Gastroesophageal sphincter (tissue), 4 donors: ENCODE measurements at places on chromosomes 5 and 9. TPM values are rescaled to one million over a fixed set of nuclear protein-coding genes. Genes with fewer than 3 reads are reported as not detected.

DNA sequence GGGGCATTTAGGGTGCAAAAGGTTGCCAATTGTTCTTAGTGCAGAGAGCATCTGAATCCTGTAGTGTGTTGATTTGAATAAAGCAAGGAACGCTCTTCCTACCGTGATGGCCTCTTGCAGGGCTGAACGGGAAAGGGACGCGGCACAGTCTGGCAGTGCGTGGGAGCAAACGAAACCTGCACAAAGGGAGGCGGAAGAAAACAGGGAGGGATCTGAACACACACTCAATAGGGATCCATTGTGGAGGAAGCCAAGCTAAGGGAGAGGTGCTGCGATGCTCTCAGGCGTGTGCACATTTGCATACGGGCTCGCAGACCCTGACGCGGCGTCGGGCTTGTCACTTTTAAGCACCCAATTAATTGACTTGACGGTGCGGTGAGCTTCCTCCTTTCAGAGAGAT is 414.0 kb upstream of the IRX1 start:
- ATAC-seq: no peak

DNA sequence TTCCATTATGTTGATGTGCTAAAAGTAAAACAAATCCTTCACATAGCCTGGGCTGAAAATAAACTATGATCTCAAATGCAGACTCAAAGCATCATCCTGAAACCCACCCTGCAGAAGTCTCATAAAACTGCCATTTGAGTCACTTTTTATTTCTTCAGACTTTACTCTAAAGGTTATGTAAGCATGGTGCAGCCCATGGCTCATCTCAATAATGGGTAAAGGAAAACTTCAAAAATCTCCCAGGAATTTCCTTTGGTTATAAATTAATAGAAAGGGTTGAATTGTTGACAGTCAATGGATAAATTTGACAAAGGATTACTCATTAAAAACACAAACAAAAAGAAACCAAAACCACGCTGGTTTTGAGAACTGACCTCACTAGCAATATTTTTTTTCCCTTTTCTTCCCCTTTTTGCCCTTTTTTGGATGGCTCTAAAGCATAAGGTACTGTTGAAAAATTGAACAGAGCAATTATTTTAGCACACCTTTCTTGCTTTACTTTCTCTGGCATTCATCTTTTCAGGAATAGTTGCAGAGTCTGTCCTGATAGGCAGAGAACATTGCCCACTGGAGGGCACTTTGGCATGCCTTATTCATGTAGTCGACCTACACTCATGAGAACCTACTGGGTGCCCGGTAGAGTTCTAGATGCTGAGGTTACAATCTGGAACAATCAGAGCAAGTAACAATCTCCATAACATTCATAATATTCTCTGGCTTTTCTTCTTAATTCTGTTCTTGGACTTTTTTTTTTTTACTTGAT is 191.4 kb downstream of the TMEM167A start:
- ATAC-seq: no peak

GRCh38 chr9:14277761-14278160 is 36.2 kb downstream of the NFIB start:
- ATAC-seq: no peak

The STKLD1 gene
- 0.93 TPM for total RNA-seq

The OCLN gene
- 2.5 TPM for total RNA-seq
